ENCODE measurements at places on chromosomes 4 and X.

DNA sequence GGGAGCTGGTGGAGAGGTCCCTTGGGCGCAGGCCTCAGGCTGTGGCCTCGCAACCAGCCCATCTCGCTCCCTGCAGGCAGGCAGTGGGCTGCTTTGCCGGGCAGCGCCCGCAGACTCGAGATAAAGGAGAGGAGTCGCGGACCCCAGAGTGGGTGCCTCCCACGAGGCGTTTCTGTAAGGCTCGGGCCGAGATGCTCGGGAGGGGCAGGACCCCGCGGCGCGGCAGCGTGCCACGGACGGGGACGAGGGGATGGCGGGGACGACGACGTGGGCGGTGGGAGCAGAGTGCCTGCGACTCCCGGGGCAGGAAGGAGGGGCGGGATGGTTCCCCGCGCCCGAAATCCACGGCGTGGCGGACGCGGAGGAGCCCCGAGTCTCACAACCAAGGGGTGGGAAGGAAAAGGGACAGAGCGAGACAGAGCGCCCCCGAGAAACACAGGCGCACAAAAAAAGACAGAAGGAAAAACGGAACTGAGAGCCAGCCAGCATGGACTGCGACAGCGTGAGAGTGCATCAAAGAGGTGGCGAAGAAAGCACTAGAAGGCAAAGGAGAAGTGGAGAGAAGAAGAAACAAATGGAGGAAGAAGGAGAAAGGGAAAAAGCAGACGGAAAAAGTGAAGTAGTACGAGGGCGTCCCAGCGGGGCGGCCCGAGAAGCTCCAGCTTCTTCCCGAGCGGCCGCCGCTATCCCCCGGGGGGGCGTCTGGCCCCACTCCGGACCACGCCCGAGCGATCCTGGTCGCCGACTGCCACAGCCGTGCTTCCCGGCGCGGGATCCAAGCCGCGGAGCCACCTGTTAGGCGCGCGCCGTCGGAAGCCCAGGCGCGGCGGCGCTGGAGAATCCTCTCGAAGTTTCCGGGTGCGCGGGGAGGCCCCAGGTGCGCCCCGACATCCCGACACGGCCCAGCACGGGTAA is 1.5 kb downstream of the BEND4 start:
- no peak for DNase-seq

DNA sequence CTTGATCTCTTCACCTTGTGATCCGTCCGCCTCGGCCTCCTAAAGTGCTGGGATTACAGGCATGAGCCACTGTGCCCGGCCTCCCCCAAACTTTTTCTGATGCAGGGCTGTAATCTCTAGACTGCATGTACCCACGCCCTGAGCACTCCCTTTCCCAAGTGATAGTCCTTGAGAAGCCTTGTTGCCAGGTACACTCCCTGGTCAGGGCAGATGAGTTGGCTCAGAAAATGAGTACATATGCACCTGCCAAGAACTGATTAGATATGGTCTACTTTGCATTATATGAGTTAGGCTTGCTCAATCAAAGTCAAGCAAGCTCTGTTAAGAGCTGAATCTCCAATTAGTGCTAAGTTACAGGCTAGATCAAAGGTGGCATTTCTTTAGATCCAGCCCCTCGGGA is 20.3 kb downstream of the APOO start:
- no peak for DNase-seq

DNA sequence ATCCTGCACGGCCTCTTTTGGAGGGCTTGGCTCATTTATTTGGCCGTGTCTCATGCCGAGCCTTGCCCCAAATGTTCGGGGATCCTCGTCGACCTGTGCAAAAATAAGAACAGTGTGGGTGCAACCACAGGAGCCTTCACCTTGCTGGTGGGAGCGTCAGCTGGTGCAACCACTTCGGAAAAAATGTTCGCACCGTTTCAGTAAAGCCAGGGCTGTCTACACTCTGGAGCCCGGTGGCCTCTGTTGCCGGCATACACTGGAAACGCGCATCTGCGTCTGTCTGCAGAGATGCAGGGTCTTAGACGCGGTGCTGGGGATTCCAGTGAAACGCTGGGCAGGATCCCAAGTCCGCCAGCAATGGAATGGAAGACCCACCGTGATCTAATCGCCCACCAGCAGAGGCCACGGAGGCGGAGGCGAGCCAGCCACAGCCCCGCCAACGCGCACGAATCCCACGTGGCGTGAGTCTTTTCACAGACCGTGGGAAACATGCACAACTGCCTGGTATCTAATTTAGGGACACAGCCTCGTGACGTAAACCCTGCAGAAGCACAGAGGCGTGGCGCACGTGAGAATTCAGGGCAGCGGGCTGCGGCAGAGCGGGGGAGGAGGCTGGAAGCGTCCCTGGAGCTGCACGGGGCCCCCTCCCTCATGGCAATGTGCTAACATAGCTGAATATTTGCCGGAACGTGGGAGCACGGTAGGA is 13.8 kb upstream of the MXD4 start:
- no peak for DNase-seq

DNA sequence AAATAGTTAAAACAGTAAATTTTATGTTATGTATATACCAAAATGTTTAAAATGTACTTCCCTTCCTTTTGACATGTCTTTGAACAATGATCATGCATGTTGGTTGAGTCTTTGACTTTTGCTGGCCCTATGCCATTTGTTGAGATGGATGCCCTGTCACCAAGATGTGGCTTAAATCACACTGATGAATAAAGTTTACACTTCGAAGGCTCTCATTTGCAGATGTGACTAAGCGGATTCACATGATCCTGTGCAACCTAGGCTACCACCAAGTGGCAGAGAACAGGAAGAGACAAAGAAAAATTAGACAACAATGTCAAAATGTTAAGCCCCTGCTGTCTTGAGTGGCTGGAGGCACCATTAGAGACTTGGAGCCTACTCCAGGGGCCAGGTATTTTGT is 139.9 kb downstream of the RAB28 start:
- no peak for DNase-seq

DNA sequence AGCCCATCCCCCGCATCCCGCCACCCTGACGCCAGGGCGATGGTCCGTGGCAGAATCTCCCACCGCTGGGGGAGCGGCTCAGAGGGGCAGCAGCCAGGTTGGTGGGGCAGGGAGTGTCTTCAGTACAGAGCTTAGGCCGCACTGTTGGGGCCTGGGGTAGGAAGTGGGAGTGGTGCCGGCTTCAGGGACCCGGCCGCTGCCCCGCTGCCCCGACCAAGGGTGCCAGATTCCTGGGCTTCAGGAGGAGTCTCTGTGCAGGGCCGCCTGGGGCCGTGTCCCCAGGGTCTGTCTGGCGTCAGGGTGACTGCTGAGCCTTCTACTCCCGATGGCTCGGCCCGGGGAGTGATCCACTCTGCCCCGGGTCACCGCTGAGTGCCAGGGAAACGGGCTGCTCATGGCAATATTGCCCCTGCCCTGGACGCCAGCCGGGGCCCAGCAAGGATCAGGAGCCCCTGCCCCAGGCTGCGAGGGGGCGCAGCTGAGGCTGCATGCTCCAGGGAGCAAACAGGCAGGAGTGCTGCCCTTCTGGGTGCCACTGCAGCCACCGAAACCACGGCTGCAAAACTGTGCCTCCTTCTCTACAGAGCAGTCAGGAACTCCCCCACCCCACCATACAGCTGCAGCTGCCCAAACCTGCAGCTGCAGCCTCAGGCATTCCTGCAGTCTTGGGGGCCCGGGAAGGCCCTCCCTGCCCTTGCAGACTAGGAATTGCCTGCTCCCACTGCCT is 1206.1 kb downstream of the ARAP2 start:
- DNase-seq, result no peak

DNA sequence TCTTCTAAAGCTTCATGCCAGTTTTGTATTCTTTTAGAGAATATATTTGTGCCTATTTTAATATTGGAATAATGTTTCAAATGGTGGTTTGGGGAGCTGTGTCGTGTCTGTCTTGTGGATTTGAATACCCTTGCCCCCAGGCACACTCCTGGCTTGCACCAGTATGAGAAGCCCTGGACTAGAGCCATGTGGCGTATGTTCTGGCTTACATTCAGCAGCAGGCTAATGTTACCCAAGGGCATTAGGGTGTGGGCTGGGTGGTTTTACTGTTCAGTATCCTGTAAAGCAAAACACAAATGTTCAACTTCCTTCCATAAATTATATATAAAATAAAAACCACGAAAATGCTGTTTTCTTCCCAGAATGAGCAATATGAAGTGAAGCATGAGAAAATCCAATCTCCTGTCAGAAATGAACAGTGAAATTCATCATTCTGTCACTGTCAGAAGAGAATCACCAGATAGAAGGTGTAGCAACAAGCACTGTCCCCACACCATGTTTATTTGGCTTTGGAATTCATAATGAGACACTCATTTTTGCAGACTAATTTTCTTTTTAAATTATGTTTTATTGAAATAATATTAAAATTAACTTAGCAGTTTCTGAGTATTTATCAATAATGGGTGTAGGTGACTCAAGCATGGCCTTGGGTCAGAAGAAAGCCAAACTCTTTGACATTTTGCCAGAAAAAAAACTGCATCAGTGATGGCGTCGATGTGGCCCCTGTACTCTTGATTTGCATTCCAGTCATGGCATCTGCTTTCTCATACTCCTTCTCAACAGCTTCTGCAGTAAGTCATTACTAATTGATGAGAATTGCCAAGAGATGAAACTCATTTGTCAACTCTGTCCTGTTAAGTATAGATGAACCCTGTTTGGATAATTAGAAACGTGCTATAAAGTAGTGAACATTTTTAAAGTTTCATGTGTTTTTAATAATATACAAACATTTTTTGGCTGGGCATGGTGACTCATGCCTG is 43.8 kb downstream of the WWC2 start:
- peak; percentile 87 for DNase-seq

- DNase-seq, result no peak
Measured at GRCh38 chrX:133980832-133981588, 4.4 kb downstream of the GPC3 start.

DNA sequence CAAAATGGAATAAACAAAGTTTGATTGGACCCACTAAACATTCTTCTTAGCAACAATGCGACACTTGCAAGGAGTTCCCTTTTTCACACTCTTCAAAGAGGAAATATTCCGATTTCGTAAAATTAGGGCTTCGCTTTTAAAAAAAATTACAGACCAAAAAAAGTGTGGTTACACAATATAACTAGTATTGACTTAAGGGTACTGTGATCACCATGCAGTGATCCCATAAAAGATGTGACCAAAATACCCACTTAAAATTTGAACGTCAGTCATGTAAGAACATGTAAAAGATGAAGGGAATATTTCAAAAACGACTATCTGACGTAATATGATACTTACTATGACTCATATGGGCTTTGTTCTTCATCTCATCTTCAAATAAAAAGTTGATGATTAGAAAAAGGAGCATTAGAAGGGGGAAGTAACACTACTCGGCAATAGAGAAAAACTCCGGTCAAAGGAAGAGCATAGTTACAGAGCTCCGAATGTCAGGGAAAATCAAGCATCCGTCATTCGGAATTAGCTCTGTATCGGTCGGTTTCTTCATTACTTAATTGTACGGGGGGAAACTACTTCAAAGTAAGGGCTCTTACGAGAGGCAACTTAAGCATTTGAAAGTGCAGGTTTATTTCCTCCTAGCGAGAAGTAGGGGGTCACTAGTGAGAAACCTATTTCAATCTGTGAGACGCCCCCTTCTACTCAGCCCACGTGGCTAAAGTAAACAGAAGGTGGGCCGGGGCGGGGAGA is 1.3 kb upstream of the TET2 start:
- DNase-seq, result no peak

DNA sequence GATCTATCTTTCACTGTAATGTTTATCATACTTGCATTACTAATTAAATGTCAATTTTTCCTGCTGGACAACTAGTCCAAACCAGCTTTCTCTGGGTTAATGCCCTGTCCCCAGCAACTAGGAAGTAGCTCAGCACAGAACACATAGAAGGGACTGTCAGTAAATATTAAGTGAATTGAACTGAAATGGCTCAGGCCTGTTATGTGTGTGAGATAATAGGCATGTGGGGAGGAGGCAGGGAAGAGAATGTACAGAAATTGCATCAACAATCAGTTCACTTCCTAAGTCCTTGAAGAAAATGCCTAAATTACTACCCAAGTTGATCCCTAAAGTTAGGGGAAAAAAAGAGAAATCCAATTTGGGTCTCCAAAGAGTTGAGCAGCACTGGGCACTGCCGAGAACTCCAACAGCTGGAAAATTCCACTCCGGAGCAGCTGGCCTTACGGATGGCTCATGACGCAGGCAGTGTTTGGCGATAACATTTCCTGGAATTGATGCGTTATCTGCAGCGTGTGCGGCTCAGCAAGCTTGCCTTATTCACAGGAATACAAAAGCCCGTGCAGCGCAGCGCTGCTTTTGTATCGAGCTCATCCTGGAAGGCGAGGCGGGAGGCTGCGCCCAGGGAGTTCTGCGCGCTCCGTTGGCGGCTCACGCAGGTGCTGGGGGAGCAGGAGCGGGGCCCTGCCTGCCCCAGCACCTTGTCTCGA is 297.3 kb upstream of the LCORL start:
- DNase-seq, result no peak

- DNase-seq, result peak; percentile 42
Measured at GRCh38 chrX:31658360-31658759, 586.5 kb upstream of the FTHL17 start.

- no peak for DNase-seq
Measured at GRCh38 chr4:53174823-53175222, 191.0 kb downstream of the SCFD2 start.

GRCh38 chrX:130147631-130148030 is 18.0 kb downstream of the AIFM1 start:
- no peak for DNase-seq

GRCh38 chr4:63302078-63302477 is 1107.2 kb downstream of the TECRL start:
- DNase-seq, result no peak

DNA sequence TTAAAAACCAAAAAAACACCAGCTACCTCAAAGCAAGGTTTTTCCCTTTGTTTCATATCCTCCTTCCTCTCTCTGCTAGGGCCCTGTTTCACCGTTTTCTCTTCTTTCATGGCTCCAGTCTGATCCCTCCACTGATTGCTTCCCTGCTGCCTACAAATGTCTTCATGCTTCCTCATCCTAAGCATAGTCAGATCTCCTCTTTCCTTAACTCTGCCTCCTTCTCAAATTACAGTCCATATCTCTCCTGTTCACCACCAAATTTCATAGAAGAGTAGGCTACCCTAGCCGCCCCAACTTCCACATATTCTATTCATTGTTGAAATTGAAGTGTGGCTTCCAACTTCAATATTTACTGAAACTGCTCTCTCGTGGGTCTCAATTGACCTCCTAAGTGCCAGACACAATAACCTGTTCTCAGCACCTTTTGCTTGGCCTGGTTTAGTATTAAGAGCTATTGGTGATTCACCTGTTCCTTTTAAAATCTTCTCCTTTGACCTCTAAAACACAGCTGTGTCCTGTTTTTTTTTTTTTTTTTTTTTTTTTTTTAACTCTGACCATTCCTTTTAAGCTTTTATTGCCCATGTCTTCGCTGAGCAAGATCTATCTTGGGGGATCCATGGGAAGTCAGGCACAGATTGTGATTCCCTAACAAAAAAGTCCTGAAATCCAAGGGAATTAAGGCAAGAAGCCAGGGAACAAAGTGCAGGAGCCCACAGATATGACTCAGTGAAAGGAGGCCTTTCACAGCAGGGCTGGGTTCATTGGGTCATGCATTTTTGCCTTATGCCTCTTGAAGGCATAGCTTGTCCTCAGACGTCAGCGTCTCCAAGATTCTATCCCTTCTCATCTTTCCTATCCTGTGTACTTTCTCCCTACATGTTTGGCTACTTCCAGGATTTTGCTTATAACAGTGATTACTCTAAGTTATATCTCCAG is 85.4 kb downstream of the RPS3A start:
- DNase-seq, result peak; percentile 71

Data from renal cortical epithelial cell (primary cell).